Liver (tissue), 10 donors: ENCODE measurements at places on chromosomes 1 and 21. TPM values are rescaled to one million over a fixed set of nuclear protein-coding genes. Genes with fewer than 3 reads are reported as not detected.

PACC1 gene
- polyA plus RNA-seq = 1.4 TPM

CDK11A gene
- 14.1 TPM for polyA plus RNA-seq

CSMD2 gene
- not detected for polyA plus RNA-seq

NAV1 gene
- 1.4 TPM for polyA plus RNA-seq

KIF21B gene
- polyA plus RNA-seq = 0.42 TPM

OR6K2 gene
- polyA plus RNA-seq = not detected

GRCh38 chr21:15309022-15309590 is 244.3 kb upstream of the NRIP1 start:
- no peaks in the 10 kb centered on the region for H3K36me3 ChIP-seq
- H3K27ac ChIP-seq = no peak overlapping the region
- H3K27me3 ChIP-seq = no peaks in the 10 kb centered on the region
- no peaks in the 10 kb centered on the region for H3K4me1 ChIP-seq
- H3K4me3 ChIP-seq = no peak overlapping the region
- DNase-seq = no peak

DNA sequence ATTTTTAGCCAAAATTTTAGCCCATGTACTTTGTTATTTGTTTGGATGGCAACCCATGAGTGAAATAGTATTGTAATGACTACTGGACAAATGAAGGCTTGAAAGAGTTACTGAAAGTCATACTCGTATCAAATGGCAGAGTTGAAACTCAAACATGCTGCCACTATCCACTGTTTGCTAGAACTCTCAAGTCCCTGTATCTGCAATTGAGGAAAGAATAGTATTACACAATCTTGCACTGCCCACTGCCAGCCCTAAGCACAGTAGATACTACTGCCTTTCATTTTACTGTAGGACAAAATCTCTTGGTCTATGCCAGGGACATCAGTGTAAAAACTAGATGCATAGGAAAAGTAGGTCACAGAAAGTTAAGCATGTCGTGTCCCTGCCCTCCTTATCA is 581.1 kb upstream of the PLXNA2 start:
- H3K4me3 ChIP-seq = no peak overlapping the region
- H3K27me3 ChIP-seq = no peaks in the 10 kb centered on the region
- no peak for DNase-seq
- H3K36me3 ChIP-seq = no peaks in the 10 kb centered on the region

DNA sequence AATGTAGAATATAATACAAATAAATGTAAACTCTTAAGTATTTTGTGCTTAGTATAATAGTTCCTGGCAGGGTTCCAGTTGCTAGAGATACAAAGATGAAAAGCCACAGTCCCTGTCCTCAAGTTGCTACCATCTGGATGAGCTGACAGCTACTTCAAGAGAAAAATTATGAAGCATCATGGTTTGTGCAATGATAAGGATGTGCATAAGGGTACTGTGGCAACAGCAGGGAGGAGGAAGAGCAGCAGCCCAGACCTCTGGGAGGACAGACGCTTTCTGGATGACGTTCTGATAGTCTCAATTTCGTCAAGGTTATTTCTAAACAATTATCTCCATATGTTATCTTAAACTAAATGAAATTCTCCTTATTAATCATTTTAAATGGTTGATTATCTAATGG is 198.9 kb downstream of the NTNG1 start:
- H3K4me3 ChIP-seq = no peak overlapping the region
- H3K36me3 ChIP-seq = no peaks in the 10 kb centered on the region
- no peak overlapping the region for H3K27ac ChIP-seq
- no peak for DNase-seq

- no peak overlapping the region for H3K27ac ChIP-seq
- no peak for DNase-seq
- H3K4me1 ChIP-seq = peaks cover 2% of the 10 kb centered on the region
- peaks cover 17% of the 10 kb centered on the region for H3K36me3 ChIP-seq
- H3K27me3 ChIP-seq = no peaks in the 10 kb centered on the region
Observed at GRCh38 chr1:46191033-46191701, 7.1 kb downstream of the POMGNT1 start.

GRCh38 chr1:204383163-204383904 is 23.6 kb upstream of the PLEKHA6 start:
- H3K36me3 ChIP-seq = no peaks in the 10 kb centered on the region
- no peaks in the 10 kb centered on the region for H3K27me3 ChIP-seq
- H3K27ac ChIP-seq = no peak overlapping the region
- peaks cover 2% of the 10 kb centered on the region for H3K4me1 ChIP-seq
- no peak for DNase-seq
- no peak overlapping the region for H3K4me3 ChIP-seq

DNA sequence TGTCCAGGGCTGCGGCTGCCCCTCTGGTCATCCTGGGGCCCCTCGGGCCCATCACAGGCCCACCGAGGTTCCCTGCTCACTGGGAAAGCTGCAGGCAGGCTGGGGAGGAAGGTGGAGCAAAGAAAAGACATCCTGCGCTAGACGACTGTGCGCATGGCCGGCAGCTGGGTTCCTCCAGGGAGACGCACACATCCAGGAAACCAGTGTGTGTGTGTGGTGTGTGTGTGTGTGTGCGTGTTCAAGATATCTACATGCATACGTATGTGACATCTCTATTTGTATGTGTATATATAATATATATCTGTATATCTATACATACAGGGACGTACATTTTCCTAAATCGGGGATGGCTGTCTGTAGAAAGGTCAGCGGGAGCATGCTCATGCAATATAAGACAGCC is 63.7 kb downstream of the ACOT7 start:
- H3K27ac ChIP-seq = no peak overlapping the region
- no peak for DNase-seq
- no peaks in the 10 kb centered on the region for H3K36me3 ChIP-seq
- H3K27me3 ChIP-seq = no peaks in the 10 kb centered on the region

DNA sequence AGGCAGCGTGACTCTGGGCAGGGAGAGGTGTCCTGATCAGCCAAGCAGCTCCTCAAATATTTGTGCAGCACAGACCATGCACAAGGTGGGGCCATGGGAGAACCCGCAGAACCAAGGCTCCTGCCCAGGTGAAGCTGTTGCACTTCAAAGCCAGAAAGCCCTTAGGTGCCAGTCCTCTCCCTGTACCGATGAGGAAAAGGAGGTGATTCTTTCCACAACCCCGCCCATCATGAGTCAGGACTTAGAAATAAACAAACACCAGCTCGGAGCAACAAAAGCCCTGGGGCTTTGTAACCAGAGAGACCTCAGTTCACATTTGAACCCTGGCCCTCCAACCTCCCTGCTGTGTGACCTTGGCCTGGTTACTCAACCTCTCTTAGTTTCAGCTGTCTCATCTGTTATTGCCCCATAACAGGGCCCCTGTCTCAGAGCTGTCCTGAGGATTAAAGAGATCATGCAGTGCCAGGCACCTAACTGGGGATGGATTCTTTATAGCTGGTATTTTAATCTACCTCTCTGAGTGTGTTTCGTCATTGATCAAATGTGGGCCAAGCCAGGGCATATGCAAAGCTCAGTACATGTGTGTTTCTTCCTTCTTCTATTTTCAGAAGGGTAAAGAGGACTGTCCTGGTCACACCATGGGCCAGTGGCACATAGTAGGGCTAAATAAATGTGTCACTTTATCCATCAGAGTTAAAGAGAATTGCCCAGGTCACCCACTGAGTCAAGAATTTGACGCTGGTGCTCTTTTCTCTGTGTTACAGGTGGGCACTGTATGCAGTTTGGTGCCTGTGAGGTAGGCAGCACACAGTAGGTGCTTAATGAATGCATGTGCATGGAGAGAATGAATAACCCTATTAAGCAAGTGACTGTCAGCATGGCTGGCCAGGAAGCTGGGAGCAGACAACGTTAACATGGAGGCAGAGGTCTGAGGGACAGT is 1.4 kb downstream of the LDLRAD1 start:
- no peak for DNase-seq
- no peaks in the 10 kb centered on the region for H3K36me3 ChIP-seq
- no peak overlapping the region for H3K4me3 ChIP-seq
- no peaks in the 10 kb centered on the region for H3K4me1 ChIP-seq
